ENCODE measurements at places on chromosomes 5 and 9.

DNA sequence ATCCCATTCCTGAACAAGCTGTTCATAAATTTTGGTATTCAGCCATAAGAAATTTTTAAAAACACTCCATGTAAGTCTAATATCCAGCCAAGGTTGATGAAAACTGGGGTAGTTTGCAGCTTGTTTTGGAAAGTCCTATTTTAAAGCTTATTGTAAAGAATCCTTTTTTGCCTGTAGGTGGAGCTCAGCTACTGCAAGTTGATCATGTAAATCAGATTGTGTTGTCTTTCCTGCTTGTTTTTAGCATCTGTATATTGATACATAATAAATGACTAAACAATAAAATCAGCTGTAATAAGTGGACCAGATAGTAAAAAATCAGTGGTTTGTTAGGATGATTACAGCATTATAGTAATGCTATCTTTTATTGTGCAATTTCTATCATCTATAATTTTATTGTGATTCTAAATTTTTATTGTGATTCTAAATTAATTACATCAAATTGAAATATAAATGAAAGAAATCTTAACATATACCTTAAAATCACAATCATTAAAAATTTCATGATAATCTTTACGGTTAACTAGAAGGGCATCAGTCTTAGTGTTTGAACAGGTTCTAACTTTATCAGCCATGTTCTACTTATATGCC, 42.4 kb downstream of the CWC27 start:
- no peak for DNase-seq

GRCh38 chr5:142222225-142222865, 102.5 kb downstream of the SPRY4 start:
- DNase-seq: no peak

DNA sequence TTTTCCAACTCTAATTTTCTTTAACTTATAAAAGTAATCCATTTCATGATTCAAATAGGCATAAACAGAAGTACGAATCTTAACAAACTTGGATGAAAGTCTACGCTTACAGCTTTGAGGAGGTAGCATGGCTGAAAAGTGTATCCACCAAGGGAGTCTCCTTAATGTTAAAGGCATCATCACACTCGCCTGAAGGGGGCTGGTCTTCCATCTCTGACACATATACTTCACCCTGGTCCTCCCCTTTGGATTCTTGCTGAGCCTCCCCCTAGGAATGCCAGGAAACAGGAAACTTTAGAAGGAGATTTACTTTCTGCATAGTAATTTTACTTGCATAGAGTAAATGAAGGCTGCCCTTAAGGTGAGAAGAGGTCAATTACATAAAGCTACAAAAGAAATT, 10.3 kb upstream of the NME5 start:
- no peak for DNase-seq

DNA sequence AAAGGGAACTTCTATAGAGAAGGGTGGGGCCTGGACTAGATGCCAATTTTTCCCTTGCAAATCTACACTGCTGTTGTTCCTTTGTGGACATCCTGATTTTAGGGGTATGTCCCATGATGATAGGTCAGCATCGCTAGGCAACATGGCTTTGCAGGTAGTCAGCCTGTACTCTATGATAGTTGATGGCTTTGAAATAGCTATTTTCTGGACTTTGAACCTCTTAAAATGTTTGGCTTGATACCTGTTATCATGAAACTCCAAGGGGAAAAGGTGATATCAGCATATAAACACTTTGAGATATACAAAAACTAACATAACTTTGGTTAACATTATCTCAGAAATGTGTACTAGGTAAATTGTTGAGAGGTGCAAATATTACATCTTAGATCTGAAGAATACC, 533.2 kb downstream of the CTNND2 start:
- no peak for DNase-seq

GRCh38 chr5:56190497-56190896, 42.6 kb downstream of the ANKRD55 start:
- DNase-seq: no peak

All from activated T-cell treated with anti-CD3 and anti-CD28 coated beads for 48 hours (primary cell).